Left kidney (tissue), 8 donors: ENCODE measurements at places on chromosomes 5 and 9. TPM values are rescaled to one million over a fixed set of nuclear protein-coding genes. Genes with fewer than 3 reads are reported as not detected.

GRCh38 chr5:54844266-54844665 lies 141.1 kb downstream of the ESM1 start:
- DNase-seq, result no peak

DNA sequence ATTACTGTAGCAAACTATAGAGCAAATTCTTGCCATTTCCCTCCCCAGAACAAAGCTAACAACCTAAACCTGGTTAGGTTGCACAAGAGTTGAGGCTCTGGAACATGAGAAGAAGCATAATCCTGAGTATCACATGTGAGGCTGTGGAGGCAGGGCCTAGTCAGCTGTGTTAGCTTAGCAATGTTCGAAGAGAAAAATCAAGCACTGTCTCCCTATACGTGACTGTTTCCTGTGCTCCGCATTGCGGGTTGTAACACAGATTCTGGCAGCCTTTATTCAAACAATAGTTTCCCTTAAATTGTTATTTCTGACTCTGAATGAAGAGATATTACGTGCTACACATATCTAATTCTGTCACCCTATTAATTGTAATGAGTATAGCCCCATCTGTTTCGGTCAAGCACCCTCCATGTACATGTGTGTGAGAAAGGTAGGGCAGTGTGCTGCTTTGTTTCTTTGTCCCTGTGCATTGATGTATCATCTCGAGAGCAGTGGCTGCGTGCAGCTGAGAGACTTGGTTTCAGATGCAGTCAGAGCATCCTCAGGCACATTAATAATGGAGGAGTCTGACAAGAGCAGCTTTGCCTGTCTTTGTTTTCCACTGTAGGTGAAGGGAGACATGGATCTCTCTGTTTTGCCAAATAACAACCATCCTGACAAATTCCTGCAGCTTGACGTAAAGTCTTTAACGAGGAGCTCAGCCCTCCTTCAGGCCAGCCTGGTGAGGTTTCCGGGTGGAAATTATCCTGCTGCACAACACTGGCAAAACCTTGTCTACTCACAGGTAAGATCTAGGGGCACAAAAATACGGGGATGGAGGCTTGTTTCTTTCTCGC lies at the start of gene MINAR2:
MINAR2 (plus strand) TSS at position 523 of the 836 bp plus-strand sequence; CDS start at position 620, 97 bp downstream.
- DNase-seq, result no peak

- no peak for DNase-seq
These were observed 472.8 kb downstream of the PSAT1 start for GRCh38 chr9:78769690-78770089.

Gene ZNF474
- 0.88 TPM for polyA plus RNA-seq

- DNase-seq, result no peak
These were observed 52.1 kb upstream of the LMX1B start for GRCh38 chr9:126561582-126561981.

DNA sequence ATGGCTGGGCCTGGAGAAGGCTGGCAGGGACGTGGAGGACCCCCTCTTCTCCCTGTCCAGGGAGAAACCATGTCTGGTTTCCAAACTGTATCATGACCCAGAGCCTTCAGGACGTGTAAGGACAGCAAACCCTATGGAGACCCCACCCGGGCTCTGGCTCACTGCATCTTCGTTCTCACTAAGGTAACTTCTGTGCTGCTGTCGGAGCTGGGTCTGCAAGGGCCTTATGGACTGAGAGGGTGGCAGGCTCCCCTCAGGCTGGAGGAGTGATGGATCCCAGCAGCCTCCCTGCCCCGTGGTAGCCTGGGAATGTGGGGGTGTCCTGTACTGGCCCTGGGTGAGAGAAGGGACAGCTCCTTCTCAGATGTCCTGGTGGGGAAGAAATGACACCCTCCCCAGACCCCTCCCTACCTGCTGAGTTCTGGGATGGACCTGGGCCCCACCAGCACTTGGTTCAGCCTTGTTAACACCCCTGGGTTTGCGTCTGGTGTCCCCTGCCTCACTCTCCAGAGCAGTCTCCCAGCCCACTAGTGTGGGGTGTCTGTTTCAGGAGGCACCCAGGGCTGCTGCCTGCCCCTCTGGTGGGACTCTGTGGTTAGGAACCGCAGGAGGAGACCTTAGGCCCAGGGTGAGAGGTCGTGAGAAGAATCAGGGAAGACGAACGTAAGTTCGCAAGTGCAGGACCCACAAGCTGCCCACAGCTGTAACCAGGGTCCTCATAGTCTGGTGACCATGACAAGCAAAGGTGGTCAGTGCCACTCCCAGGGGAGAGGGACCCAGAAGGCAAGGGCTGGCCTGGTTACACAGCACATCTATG lies 6.6 kb downstream of the SPATA31E1 start:
- DNase-seq, result no peak

DNA sequence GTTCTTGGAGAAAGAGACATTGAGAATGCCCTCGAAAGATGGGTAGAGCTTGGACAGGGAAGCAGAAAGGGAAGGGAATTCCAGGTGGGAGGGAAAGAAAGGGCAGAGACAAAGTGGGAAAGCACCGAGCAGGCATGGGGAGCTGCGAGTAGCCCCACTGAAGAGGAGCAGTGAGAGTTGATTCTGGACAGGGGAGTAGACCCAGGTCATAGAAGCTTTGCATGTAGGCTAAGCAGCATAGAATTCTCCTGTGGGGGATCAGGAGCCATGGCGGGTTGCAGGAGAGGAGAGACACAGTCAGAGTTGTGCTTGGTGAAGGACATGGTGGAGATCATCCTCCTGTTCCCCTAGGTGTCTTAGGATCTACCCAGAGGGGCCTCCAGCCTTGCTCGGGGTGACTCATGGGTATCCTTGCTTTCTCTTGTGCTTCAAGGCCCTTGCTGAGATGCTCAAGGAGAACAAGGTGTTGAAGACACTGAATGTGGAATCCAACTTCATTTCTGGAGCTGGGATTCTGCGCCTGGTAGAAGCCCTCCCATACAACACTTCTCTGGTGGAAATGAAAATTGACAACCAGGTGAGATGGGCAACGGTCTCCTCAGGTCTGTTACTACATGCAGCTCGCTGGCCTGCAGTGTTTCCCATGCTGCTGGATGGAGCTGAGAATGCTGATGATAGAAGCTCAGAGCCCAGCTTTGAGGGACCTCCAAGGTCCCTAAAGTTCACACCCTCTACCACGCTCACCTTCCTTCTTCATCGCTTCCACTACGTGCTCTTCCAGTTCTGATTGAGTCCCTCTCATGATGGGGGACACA lies 64.5 kb downstream of the TSTD2 start:
- DNase-seq, result no peak

- DNase-seq, result no peak
These were observed 51.3 kb downstream of the GADD45G start for GRCh38 chr9:89655990-89656657.

DNA sequence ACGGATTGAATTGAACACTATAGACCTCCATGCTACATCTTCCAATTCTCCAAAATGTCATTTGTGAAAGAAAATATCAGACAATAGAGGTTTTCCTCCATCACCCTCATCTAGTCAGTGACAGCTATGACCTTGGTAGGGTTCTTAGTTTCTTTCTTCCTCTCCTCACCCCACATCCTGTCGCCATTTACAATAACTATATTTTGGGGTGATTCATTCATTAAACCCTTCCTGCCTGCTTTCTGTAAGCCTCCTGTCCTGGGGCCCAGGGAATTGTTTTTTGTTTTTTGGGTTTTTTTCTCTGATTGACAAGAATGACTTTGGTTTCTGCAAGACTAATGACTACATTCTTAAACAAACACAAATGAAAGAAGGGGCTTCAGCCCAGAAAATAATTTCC lies 82.6 kb downstream of the PRELID2 start:
- no peak for DNase-seq

GRCh38 chr5:83471405-83472212 lies at the start of gene VCAN:
TSS of gene VCAN (plus strand) at chr5:83471744. CDS start at chr5:83483519, 11,775 bp downstream.
- peak; percentile 82 for DNase-seq

Gene CYLC2
- not detected for polyA plus RNA-seq

- DNase-seq, result peak; percentile 39
These were observed 433.7 kb downstream of the ENC1 start for GRCh38 chr5:74206579-74207550.

DNA sequence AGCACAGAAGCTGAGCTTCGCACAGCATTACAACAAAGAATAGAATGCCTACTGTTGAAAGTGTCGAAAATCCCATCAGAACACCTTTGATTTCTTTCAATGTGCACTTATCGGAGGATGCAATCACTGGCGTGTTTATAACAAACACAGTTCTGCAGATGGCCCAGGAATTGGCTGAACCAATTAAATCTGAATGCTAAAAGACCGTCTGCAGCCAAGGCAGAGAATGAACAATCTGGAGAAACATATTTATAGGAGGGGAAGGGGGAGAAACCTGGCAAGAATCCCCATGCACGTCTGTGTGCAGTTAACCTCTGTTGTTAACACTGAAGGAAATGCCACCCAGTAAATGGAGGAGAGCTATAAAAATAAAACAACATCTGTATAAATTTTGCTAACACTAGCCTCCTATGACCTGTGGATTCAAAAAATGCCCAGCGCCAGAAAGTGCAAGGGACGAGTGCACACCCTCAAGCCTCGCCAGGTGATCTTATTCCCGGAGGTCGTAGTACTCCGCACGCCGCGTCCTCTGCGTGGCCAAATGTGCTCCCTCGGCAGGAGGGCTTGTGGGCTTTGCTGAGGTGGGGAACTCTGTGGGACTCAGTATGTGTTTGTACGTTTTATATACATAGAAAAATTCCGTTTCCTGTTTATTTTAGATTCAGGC lies 56.8 kb downstream of the PTCH1 start:
- DNase-seq, result no peak

DNA sequence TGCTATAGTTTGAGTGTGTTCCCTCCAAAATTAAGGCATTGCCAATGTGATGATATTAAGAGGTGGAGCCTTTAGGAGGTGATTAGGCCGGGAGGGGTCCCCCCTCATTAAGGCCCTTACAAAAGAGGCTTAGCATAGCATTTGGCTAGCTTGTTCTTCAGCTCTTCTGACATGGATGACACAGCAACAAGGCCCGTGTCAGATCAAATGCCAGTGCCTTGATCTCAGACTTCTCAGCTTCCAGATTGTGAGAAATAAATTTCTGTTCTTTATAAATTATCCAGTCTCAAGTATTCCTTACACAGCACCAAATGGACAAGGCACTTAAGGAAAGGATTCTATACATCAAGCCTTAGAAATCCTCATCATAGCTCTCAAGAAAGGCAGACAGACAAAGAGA lies 31.8 kb downstream of the SLC38A9 start:
- no peak for DNase-seq

DNA sequence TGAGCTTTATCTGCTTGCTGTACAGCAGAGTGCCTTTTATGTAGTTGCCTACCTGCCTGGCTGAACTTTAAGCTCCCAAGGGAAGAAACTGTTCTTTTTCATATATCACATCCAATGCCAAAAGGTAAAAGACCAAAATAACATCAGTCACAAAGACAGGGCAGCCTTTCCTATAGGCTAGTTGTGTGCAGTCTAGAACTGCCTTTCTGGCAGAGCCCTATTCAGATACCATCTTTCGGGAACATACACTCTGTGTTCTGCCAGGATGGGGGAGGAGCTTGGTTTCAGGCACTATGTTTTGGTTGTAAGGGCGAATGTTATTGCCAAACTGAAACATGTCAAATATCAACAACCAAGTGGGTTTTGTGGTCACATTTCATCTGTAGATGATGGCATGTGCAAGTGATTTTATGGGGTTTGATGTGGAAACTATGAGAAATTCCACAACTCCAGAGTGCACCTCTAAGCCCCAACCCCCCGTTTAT lies 314.5 kb downstream of the ADGRV1 start:
- no peak for DNase-seq

DNA sequence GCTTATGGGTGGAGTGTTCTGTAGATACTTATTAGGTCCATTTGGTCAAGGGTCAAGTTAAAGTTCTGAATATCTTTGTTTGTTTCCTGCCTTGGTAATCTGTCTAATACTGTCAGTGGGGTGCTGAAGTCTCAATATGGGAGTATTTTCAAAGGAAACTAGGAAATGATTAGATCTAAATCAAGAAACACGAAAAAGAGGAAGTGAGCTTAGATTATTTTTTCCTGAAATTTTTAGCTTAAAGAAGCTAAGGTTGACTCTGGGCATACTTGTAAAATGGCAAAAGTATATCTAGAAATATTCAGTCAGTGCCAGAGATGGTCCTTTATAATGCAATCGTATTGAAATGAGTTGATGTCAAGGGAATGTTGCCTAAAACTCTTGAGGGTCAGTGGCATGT lies 313.5 kb downstream of the ICE1 start:
- DNase-seq, result no peak

Gene RC3H2
- polyA plus RNA-seq, result 52.1 TPM

Gene UNC13B
- polyA plus RNA-seq, result 27.8 TPM
